ENCODE measurements at places on chromosomes 11 and 22.

DNA sequence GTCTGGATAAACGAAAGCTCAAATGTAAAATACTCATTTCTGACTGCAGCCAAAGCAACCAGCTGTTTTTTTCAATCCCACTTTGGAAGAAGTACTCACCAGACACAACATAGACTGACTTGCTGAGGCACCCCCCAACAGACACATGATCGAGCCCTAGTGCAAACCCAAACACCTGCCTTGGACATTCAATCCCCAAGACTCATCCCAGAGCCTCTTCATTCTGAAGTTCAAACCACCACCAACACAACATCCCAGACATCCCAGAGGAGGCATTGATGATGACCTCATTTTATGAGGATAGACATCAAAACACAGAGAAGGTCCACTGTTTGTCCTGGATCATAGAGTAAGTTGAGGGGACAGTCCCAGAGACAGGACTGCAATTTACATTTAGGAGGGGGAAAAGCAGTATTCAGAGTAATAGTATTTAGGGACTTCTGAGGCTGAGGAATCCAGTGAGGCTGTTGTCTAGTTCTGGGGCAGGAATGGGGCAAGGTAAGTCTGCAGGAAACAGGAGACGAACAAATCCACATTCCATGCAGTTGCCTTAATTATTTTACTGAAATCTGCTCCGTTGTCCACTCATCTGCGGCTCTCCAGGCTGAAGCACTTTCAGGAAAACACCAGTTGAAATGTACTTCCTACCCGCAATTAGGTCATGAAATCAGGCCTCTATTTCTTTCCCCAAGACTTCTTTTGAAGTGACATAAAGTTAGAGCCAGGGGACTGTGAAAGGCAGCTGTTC lies 54.8 kb downstream of the CLPB start:
- DNase-seq, result no peak

DNA sequence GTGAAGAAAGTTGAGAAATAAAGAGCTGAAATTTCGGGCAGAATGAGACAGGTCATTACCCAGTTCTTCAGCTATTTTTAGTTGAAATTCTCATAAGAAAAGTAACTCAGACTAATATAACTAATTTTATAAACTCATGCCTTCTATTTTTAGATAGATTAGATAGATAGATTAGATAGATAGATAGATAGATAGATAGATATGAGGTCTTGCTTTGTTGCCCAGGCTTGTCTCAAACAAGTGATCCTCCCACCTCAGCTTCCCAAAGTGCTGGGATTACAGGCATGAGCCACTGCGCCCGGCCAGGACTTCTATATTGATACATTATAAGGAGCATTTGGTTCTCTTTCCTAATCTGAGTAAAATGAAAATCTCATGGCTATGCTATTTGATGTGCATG lies 26.9 kb upstream of the OR8G1 start:
- DNase-seq, result no peak

- DNase-seq, result no peak
Observed at GRCh38 chr22:46038516-46039430, 61.8 kb upstream of the WNT7B start.

DNA sequence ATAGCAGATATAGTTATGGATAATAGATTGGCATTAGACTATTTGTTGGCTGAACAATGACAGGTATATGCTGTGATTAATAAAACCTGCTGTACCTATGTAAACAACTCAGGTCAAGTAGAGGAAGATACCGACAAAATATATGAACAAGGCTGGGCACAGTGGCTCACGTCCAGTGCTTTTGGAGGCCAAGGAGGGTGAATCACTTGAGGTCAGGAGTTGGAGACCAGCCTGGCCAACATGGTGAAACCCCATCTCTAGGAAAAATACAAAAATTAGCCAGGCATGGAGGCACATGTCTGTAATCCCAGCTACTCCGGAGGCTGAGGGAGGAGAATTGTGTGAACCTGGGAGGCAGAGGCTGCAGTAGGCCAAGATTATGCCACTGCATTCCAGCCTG lies 14.0 kb upstream of the CHKA start:
- DNase-seq, result no peak

GRCh38 chr22:20530368-20531153 lies 23.2 kb downstream of the MED15 start:
- peak; percentile 51 for DNase-seq

DNA sequence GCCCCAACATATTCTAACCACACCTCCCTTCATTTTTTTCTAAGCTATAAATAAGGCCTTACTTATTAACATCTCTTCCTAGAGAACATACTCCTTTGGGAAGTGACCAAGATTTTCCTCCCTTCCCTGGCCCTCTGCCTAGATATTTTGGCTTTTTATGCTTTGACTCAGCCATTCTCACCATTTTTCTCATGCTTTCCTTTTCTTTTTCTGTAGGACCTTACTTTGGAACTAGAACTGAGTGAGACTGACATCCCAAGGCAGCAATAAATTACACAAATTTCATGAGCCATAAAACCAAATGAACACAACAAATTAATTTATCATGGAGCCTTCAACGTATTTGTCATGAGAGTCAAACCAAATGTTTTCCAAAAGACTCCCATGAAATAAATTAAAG lies 142.7 kb upstream of the CTSC start:
- DNase-seq, result peak; percentile 25

DNA sequence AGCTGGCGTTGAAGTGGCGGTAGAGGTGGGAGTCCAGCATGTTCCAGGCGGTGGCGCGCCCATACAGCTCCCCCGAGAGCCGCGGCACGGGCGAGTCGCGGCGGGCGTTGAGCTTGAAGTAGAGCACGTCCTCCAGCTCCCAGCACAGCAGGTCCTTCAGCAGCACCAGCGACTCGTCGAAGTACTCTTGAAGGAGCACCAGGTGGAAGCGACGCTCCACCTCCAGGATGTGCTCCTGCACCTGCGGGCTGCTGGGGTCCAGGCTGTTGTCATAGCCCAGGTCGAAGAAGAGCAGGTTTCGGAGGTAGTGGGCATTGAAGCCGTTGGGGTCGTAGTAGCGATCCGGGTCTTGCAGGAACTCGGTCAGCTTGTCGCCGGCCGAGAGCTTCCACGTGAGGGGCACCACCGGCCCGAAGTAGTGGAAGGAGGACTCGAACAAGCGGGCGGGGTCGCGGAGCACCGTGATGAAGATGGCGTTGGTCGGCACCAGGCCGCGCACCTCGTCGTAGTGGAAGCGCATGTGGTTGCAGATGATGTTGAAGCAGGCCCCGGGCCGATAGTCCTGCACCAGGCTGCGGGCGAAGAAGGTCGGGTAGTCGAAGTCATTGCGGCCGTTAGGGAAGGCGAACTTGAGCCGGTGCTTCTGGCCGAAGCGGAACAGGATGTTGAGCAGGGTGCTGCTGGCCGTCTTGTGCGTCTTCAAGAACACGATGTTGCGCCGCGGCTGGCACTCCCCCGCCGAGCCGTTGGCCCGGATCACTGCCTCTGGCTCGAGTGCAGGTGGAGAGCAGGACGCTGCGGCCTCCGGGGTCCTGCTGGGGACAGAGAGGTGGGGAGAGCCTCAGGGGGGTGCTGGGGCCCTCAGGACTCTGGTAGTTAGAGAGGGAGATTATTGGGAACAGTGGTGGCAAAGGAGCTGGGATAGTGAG lies 9.0 kb upstream of the SEC14L6 start:
- no peak for DNase-seq

- no peak for DNase-seq
Observed at GRCh38 chr11:59180907-59181306, 9.0 kb downstream of the DTX4 start.

GRCh38 chr11:125935056-125935455 lies 10.8 kb upstream of the VSIG10L2 start:
- no peak for DNase-seq

DNA sequence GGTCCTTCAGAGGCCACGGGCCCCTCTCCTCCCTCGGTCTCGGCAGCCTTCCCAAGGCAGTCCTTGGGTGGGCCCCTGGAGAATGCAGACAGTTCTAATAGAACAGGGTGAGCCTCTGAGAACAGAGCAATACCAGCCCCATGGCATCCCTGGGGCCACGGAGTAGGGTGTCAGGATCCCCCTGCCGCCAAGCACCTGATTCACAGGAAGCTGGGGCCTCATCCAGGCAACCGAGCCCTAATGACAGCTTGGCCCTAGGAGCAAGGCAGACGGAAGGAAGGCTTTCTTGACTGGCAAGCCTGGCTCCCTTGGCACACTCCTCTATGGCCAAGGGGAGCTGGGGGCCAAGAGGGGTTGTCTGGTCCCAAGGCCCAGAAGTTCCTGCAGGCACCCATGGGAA lies 15.2 kb downstream of the TXN2 start:
- DNase-seq, result no peak

GRCh38 chr22:44144046-44144569 lies 36.6 kb upstream of the PARVG start:
- DNase-seq, result no peak

DNA sequence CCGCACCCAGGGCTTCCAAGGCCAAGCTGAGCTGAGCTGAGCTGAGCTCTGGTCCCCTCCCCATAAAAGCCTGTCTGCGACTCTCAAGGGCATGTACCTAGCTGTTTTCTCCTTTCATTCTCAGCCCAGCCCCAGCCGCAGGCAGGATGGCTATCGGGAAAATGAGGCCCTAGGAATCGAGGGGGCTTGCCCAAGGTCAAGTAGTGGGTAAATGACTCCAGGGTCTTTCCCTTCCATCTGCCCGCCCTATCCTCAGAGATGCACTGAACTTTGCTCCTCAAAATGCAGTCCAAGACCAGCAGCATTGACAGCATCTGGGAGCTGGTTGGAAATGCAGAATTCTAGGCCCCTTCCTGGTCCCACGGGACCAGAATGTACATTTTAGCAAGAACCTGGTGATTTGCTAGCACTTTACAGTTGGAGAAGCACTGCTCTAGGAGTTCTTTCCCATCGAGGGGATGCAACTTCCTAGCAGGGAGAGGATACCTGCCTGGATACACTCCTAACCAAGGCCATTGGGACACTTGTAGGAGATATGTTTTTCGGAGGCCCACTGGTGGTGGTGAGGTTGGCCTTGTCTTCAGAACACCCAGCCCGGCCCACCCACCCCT lies 43.2 kb upstream of the ACCSL start:
- DNase-seq, result no peak

GRCh38 chr11:3155216-3155615 lies 9.9 kb downstream of the OSBPL5 start:
- DNase-seq, result no peak

GRCh38 chr22:22507743-22508273 lies 734 bp downstream of the ZNF280B start:
- no peak for DNase-seq

GRCh38 chr11:125347261-125347585 lies 148.8 kb downstream of the FEZ1 start:
- no peak for DNase-seq

DNA sequence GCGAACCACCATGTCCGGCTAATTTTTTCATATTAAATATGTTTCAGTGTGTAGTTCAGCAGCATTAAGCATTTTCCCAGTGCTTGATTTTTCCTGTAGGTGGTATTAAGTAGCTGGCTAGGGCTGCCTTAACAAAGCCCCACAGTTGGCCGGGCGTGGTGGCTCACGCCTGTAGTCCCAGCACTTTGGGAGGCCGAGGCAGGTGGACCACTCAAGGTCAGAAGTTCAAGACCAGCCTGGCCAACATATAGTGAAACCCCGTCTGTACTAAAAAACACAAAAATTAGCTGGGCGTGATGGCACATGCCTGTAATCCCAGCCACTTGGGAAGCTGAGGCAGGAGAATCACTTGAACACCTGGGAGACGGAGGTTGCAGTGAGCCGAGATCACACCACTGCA lies 33.5 kb upstream of the TOLLIP start:
- no peak for DNase-seq

- DNase-seq, result no peak
Observed at GRCh38 chr11:39294648-39295047, 2164.8 kb downstream of the LRRC4C start.

DNA sequence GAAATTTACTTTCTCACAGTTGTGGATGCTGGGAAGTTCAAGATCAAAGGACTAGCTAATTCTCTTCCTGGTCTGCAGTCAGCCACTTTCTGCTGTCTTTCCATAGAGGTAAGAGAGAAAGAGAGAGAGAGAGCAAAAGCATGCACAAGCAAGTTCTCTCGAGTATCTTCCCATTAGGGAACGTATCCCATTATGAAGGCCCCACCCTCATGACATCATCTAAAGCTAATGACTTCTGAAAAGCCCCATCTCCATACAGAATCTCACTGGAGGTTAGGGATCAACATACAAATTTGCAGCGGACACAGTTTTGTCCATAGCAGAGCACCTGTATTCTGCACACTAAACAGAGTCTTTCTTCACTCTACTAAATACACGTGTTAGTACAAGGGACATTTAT lies 17.4 kb upstream of the SLC22A9 start:
- DNase-seq, result no peak

DNA sequence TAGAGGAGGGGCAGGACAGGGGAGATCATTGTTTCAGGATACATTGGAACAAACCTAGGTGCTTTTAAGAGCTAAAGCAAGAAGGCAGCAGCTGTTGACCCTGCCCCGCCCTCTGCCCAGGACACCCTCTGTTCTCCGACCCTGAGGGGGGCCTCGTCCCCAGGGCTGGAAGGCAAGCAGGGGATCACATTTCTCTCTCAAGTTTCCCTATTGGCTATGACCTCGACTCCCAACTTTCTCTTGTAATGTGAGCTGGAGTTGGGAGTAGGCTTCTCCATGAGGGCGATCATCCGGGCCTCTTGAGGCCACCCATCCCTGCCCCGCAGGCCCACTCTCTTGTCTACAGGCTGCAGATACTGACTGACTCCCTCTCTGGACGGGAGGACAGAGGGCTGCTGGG lies 37.7 kb downstream of the DSCAML1 start:
- no peak for DNase-seq

GRCh38 chr11:122922893-122923292 lies 40.3 kb downstream of the JHY start:
- no peak for DNase-seq

GRCh38 chr11:49208006-49208721 lies at the start of gene FOLH1:
TSS of gene FOLH1 (minus strand) at chr11:49208602. CDS start at chr11:49208409, 193 bp downstream.
- DNase-seq, result no peak

DNA sequence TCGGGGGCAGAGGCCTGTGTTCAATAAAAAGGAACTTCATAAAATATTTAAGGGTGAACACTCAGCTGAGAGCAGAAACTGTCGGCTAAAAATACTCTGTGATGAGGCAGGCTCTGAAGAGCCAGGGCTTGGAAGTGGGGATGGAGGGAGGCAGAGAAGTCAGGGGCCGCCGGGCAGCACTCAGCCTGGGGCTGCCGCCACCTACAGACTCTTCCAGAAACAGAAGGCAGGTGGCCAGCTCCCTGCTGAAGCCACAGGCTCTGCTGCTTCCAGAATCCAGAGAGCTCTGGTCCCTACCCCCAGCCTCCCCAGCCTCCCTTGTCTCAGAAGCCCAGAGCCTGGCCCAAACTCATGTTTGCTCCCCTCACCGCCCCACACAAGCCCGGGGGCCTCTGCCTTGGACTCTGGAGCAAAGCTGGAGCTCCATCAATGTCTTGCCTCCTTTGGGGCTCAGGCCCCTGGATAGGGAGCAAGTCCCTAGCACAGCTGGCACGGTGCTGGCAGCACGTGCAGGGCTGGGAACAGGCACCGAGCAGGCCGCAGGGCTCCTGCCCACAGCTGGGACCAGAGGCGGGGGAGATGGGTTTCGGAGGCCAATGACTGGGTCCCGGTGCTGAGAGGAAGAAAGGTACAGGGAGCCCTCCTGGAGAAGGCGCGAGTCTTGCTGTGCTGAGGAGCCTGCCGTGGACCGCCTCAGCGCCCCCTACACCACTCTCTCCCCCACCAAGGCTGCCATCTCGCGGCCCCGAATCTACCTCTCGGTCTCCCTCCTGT lies 8.2 kb downstream of the LRFN4 start:
- no peak for DNase-seq

Measured in HTR-8/SVneo (cell line).